ENCODE measurements at places on chromosomes 3 and 15. TPM values are rescaled to one million over a fixed set of nuclear protein-coding genes. Genes with fewer than 3 reads are reported as not detected.

Gene GHSR
- not detected for total RNA-seq

Gene BNC1
- 2.8 TPM for total RNA-seq

Gene PRICKLE2
- 10.6 TPM for total RNA-seq

Gene HIGD2B
- 0.11 TPM for total RNA-seq

Gene TRH
- total RNA-seq, result not detected

Gene XXYLT1
- 19.7 TPM for total RNA-seq

Gene DUOX1
- not detected for total RNA-seq

Gene TNNC1
- not detected for total RNA-seq

Gene BOC
- not detected for total RNA-seq

Gene C2CD4A
- total RNA-seq, result 2.3 TPM

Gene TMEM45A
- total RNA-seq, result 12.0 TPM

Gene DZIP1L
- 2.7 TPM for total RNA-seq

Gene CCR3
- total RNA-seq, result not detected

Gene SH2D7
- total RNA-seq, result not detected

Gene SUMF1
- total RNA-seq, result 50.3 TPM

Gene ESYT3
- total RNA-seq, result not detected

Gene AMOTL2
- total RNA-seq, result 58.7 TPM

Gene ARID3B
- 2.2 TPM for total RNA-seq

Gene FANCD2OS
- not detected for total RNA-seq

Measured in dermis lymphatic vessel endothelial cell (primary cell).